ENCODE measurements at places on chromosomes 3 and 15.

DNA sequence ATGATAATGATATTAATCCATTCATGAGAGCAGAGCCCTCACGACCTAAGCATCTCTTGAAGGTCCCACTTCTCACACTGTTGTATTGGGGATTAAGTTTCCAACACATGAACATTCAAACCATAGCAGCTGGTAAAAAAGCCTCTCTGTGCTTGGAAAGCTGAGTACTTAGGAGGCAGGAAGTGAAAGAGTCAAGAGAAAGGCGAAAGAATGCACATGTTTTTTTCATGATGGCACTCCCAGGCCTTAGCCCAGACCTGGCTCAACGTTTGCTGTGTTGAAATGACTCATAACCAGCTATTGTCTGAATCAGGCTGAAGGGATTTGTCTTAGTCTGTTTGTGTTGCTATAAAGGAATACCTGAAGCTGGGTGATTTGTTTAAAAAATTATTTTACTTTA, 84.4 kb upstream of the RGMA start:
- DNase-seq: no peak

- DNase-seq: no peak
These were observed 74.4 kb upstream of the MDFIC2 start for GRCh38 chr3:70386846-70387245.

- DNase-seq: no peak
These were observed 65.5 kb upstream of the UBE3A start for GRCh38 chr15:25504307-25504706.

DNA sequence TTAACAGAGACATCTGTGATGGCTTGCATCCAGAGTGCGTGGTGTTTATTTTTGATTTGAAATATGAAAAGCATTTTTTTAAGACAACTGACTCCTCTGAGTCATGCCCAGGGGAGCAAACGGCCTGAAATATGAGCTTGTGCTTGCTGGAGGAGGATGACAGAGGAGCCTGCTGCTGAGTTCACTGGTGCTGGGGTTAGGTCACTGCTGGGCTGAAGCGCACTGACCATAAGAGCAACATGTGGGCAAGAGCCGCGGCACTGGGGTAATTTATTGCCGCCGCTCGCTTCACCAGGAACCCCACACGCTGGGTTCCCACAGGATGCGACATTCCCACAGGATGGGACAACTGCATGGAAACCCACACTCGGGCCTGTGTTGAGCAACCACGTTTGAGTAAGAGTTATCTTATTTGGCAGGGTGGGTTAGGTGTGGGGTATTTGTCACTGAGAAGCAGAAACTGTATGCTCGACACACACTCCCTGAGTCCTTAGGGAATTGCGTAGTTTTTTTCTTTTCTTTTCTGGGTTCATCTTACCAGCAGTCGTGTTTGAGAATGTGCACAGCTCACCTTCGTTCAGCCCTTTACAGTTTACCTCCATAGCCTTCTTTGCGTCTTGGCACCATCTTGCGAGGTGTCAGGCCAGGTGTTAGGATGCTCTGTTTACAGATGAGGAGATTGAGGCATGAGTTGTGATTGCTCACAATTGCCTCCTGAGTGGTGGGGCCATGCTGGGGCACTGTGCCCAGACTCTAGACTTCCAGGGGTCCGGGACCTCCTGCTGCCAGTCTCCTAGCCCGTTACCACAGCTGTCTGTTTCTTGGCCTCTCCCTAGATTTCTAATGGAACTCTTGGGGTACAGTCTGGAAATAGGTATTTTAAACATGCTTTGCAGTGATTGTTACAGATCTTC, 60.4 kb downstream of the SMAD3 start:
- DNase-seq: no peak

GRCh38 chr3:153749070-153749610, 372.1 kb upstream of the ARHGEF26 start:
- no peak for DNase-seq

DNA sequence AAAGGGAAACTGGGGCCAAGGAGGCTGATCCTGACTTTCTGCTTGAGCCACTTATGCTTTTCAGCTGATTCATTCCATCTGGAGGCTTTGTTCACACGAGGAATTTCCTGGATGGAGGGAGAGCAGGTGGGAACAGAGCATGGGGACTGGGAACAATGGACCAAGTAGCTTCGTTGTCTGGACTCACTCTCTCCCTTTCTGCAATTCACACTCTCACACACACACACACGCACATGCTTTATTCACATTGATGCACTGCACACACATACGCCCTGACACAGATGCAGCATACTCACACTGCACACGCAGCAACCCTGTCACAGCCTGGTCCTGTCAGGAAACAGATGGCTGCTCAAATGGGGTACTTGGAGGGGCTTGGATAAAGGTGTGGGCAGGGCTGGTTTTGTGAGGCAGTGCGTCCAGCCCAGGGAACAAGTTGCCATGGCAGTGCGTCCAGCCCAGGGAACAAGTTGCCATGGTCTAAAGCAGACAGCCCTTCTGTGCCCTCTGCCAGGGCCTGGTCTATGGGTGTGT, 19.8 kb upstream of the CHCHD6 start:
- no peak for DNase-seq

- no peak for DNase-seq
These were observed 282.6 kb downstream of the FOXP1 start for GRCh38 chr3:71300951-71301393.

DNA sequence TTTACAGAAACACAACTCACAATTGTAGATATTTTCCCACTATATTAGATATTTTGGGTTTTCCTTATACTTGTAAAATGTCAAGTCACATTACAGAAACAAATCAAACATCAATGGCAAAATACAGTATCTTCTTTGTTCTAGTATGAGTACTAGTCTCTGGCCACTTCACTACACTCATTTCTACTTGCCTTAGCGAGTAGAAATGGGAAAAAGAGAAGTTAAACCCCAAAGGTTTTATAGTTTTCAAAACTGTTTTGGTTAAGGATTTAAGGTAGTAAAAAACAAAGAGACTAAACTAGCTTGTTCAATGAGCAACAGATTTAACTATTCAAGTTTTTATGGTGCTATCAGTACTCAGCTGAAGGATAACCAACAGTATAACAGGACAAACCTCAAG, 81.7 kb downstream of the BTD start:
- DNase-seq: no peak
